Tongue (tissue), 3 donors: ENCODE measurements at places on chromosomes 13 and 19.

GRCh38 chr13:114161644-114162532 is 17.2 kb upstream of the CFAP97D2 start:
- peak; percentile 61 for DNase-seq

DNA sequence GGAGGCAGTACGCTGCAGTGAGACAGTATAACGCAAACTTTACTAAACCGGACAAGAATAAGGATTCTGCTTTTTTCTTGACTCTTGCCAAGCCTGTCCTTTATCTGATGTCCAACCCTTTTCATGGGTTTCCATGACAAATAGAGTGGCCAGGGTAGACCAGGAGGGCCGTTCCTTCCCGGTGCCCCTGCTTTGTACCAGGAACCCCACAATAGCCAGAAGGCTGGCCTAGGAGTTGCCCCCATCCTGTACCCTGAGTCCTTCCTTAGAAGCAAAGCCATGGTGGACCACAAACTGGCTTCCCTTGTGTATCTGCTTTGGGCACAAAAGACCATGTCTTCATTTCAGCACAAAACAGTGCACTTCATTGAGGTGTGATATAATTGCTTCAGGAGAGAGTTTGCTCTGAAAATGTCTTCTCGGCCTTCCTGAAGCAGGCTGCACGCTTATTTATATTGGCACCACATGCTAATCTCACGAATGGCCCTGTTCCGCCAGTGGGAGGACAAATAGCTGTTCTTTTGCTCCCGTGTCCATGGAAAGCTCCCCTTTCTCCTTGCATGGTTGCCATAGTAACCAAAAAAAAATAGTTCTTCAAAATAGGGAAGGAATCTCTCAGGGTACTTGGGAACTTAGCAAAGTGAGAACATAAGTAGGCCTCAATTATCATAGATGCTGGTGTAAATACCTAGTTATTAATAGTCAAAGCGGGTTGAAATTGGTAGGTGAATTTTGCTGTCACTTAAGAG is 222.1 kb downstream of the ZIC5 start:
- DNase-seq, result no peak

DNA sequence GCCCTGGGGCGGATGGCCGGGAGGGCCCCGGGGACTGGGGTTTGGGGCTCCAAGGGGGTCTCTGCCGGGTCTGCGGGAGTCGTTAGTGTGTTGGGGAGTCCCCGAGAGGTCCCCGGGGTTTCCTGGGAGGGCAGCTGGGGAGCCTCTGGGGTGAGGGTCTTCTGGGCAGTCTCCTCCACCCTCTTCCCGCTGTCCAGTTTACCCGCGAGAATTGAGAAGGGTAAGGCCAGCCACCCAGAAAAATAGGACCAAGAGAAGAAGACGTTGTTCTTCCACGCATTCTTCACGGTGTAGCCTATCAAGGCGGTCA is 1.0 kb upstream of the ETFB start:
- no peak for DNase-seq

GRCh38 chr19:48968179-48968661 is 3.1 kb downstream of the FTL start:
- no peak for DNase-seq

- DNase-seq, result no peak
These were observed 84.8 kb downstream of the FLT1 start for GRCh38 chr13:28410096-28410495.

GRCh38 chr13:80074811-80075210 is 266.1 kb downstream of the SPRY2 start:
- no peak for DNase-seq

DNA sequence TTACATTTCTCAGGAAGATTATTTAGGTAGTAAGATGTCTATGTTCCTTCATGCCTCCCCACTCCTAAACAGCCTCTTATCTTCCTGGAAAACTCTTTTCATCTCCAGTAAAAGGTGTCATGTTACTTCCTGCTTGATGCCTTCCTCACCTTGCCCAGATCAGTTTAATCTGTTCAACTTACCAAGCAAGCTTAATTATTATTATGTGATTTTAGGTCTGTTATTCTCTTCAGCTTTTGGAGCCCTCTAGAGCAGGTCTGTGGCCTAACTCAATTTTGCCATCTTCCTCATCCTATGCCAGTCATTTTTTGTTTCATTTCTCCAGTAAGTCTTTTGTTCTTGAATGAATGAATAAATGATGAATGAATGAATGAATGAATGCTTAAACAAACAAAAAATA is 528.4 kb downstream of the DCT start:
- DNase-seq, result no peak

- no peak for DNase-seq
These were observed 545.1 kb downstream of the EFNB2 start for GRCh38 chr13:105990256-105990958.

DNA sequence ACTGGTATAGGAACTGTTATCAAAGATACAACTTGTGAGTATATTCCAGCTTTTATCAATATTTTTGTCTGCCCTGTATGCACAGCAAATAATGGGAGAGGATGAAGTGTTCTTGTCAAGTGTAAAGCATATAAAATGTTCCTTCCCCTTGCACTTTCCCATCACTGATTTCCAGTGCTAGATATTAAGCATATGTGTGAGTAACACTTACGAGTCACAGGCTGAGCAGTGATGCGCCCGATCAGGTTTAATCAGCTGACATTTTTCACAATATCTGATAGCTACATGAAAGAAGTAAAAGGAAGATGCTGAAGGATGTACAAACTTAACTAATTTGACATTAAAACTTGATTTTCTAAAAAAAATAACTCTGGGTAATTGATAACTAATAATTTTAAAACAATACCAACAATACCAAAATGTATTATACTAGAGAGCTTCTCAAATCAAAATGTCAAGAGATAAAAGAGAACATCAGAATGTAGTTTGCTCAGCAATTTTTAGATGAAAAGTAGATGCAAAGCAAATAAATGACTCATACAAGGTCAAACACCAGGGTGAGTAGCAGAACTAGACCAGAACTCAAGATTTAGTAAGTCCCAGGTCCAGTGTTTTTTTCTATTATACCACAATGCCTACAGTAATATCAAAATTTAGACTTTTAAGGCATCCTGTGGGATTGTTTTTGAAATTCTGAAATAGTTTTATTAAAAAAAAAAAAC is 56.4 kb downstream of the ZDHHC20 start:
- DNase-seq, result no peak

GRCh38 chr19:16463991-16464575 is 7.7 kb downstream of the EPS15L1 start:
- DNase-seq, result no peak

- DNase-seq, result no peak
These were observed 354.6 kb downstream of the DNAJC15 start for GRCh38 chr13:43377973-43378372.

GRCh38 chr13:47110141-47110540 is 213.3 kb upstream of the HTR2A start:
- DNase-seq, result no peak
